ENCODE measurements at places on chromosomes 12 and 14.

DNA sequence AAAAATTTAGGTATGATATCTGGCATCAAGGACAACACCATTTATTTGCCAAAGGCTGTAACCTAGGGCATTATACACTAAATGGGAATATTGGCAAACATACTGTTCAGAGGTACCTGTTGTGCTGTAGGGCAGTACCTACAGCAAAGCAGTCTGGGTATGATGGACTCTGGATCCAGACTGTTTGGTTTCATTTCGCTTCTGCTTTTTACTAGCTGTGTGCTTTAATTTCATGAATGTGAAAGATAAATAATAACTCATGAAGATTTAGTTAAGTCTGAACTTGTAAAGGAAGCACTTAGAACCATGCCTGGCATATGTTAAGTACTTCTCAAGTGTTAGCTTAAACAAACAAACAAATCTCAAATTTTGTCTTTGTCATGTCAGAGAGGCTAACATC lies 17.7 kb upstream of the SLC38A2 start:
- DNase-seq = no peak

GRCh38 chr12:106150555-106150954 lies 11.8 kb upstream of the NUAK1 start:
- no peak for DNase-seq

DNA sequence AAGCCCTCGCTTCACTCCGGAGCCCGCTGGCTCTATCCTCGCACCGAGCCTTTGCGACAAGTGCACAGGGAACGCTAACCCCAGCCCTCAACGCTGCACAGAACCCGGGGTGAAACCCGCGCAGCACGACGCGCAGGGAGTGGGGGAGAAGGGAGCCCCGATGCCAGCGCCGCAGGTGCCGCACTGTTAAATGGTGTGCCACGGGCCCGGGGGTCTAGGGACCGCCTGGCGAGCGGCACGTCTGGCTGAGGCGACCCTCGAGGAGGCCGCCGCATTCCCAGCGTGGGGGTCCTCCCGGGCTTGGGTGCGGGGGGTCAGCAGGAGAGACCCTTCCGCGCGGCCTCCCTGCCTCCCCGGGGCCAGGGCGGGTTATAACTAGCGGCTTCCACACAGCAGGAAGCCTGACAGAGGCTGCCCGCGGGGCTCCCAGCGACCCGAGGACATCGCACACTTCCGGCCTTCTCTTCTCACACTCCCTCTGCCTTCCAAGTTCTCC lies 23.8 kb upstream of the LRTM2 start:
- no peak for DNase-seq

DNA sequence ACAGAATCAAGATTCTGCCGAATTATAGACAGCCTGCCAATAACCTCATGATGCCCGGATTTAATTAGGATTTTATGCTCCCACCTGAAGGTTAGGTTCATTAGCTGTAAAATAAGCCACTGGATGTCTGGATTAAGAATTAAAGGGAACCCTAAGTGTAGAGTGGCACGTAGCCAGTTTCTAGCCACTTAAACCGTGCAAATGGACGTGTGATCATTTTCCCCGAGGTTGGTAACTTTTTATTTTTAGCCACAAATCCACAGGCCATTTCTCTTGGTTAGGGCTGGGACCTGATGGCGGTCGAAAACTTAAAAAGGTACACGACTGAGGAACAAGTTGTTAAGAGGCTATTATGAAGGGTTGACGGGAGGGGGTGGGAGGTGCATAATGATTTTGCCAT lies 127.3 kb upstream of the TMPO start:
- DNase-seq = no peak

All from left forelimb (tissue), 1 donor.